ENCODE measurements at places on chromosomes 11 and 22. TPM values are rescaled to one million over a fixed set of nuclear protein-coding genes. Genes with fewer than 3 reads are reported as not detected.

Gene HMOX1
- 49.0 TPM for total RNA-seq

Gene OVOL1
- not detected for total RNA-seq

Gene TPBGL
- 2.7 TPM for total RNA-seq

Gene NELL1
- not detected for total RNA-seq

Gene ADAMTS8
- not detected for total RNA-seq

Gene STK33
- not detected for total RNA-seq

Gene C11orf87
- not detected for total RNA-seq

Gene GAB4
- total RNA-seq = not detected

Gene MAJIN
- not detected for total RNA-seq

Gene SCGB1A1
- not detected for total RNA-seq

GRCh38 chr22:42937164-42937843 lies 77.6 kb downstream of the PACSIN2 start:
- DNase-seq = no peak

GRCh38 chr11:2991452-2992233 lies 486 bp downstream of the NAP1L4 start:
- DNase-seq = no peak

DNA sequence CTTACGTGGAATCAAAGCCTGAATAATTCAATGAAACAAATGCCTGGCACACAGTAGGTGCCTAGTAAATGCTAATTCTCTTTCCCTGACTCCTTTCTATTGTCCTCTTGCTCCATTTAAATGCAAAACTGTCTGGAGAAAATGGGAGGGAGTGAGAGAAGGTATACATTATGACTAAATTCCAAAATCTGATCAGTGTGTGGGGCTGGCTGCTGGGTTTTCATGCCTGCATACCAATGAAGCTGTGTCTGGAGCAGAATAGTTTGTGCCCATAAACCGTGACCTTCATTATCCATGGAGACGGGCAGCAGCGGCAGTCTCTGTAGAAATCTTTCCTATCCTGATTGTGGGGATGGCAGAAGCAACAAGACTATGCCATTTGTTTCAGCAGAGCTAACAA lies 223.4 kb upstream of the ZBED5 start:
- DNase-seq = no peak

DNA sequence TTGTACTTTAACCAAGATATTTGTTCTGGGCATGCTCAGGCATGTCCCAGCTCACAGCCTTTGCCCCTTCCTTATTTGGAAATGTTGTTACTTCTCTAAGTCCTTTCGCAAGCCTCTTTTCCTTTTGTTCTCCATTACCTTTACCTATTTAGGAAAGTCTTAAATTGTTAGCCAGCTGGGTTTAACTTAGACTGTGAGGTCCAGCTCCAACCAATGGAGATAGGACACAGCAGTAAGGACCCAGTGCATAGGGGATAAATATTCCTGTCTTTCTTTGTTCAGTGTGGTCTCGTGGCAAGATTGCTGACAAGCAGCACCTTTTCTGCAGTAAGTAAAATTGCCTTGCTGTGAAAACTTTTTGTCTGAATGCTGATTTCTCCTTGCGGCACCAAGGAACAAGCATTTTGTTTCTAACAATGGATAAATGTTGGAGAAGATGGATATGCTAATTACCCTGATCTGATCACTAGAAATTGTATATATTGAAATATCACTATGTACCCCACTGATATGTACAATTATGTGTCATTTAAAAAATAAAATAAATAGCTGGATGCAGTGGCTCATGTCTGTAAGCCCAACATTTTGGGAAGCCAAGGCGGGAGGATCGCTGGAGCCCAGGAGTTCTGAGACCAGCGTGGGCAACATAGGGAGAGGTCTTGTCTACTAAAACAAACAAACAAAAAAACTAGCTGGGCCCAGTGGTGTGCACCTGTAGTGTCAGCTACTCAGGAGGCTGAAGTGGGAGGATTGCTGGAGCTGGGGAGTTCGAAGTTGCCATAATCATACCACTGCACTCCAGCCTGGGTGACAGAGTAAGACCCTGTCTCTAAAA lies 31.9 kb upstream of the FTH1 start:
- no peak for DNase-seq

GRCh38 chr11:126636911-126637794 lies 281.7 kb downstream of the ST3GAL4 start:
- no peak for DNase-seq

GRCh38 chr22:30183861-30184278 lies 62.7 kb downstream of the LIF start:
- DNase-seq = peak; percentile 93

GRCh38 chr22:36870250-36870649 lies 9.4 kb downstream of the NCF4 start:
- DNase-seq = no peak

DNA sequence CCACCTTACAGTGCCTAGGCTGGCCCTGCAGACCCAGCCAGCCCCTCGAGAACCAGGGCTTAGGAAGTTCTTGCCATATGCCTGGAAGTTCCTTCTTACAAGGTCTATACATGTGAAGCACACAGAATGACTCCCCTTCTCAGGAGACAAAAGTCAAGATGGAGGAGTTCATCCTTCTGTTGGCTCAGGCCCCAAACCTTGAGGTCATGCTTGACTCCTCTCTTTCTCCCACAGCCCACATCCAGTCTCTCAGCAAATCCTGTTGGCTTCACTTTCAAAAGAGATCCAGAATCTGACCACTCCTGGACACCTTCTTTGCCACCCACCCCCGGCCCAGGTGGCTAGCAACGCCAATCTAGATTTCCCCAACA lies 1.7 kb upstream of the CD248 start:
- no peak for DNase-seq

- no peak for DNase-seq
These were observed 16.0 kb upstream of the CCDC81 start for GRCh38 chr11:86358720-86359119.

DNA sequence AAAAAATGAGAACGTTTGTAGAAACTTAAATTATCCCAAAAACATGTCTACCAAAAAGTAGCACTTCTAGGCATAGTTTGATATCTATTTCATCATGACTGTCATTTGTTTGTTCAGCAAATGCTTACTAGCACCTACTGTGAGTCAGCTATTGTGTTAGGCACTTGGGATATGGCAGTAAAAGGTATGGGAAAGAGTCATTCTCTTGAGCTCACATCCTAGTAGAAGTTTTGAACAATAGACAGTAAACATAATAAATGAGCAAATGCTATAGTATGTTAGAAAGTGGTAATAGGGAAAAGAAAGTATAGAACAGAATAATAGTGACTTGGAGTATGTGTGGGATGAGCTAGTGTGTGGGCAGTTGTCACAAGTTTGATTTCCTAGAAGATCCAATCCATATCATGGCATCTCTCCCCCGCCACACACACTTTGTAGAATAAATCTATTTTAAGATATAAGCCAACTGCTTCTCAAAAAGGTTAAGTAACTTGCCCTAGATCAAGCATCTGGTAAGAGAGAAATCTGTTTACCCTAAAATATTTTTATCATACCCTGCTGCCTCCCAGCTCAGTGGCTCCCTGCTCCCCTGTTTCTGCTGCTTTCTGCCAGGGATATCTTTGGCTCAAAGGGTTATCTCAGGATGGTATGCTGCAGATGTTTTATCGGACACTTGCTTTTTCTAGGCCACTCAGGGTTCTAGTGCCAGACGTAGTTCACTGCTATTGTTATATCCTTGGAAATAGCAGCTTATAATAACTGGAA lies 129.7 kb downstream of the NCAM1 start:
- DNase-seq = no peak

- no peak for DNase-seq
These were observed 55.1 kb downstream of the BTG4 start for GRCh38 chr11:111456859-111457730.

DNA sequence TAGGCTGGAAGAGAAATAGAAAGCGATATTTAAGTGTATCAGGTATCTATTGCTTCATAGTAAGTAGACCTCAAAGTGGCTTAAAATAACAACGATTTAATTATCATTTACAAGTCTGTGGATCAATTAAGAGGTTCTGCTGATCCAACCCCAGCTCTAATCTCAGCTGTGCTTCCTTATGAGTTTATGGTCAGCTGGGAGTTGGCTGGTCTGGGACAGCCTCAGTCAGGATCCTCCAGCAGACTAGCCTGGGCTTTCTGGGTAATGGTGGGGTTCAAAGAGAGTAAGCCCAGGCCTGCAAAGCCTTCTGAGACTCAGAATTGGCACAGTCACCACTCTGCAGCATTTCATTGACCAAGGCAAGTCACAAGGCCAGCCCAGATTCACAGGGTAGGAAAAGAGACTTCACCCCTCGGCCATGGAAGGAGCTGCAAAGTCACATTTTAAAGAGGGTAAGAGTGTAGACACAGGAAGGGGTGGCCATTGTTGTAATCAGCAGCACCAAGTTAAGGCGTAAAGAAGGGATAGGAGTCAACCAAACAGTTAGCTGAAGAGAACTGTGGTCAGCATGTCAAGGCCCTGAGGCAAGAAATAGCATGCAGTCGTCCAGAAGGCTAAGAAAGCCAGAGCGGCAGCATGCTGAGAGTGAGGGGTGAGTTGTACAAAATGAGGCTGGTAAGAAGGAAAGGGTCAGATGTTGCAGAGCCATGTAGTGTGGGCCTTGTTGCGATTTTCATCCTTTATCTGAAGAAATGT lies 168.2 kb downstream of the ETS1 start:
- no peak for DNase-seq

- peak; percentile 8 for DNase-seq
These were observed at the start of gene KMT5B for GRCh38 chr11:68213135-68213515. Gene KMT5B (minus strand): TSS chr11:68213296. CDS start chr11:68190076, 23,220 bp downstream.

GRCh38 chr11:45248501-45249011 lies 37.6 kb downstream of the SYT13 start:
- no peak for DNase-seq

DNA sequence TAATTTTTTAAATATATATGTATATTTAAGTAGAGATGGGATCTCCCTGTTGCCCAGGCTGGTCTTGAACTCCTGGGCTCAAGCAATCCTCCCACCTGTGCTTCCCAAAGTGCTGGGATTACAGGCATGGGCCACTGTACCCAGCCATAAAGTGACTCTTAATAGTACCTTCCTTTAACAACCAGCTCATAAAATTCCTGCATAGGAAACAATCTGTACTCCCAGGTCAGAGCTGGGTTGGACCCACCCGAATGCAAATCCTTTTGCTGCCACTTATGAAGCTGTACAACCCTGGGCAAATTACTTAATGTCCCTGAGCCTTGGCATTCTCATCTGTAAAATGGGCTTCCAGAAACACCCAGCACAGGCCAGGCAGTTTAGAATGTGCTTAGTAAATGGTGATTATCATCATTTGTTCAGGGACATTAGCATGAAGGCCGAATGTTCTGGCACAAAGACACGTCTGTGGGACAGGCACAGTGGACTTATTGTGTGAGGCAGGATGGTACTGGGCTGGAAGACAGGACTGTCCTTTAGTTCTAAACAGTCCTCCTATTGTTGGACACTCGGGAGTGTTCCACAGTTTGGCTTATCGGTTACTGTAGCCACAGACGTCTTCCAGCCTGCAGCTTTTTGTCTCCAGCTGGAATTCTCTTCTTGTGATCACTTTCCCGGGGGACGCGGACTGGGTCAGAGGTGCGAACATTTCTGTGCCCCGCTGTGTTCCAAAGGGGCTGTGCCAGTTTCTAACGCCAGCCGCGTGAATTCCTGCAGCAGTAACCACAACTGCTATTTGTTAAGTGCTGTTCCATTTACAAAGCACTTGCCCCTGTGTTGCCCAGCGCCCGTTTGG lies 6.0 kb downstream of the PDXP start:
- DNase-seq = peak; percentile 100

GRCh38 chr11:73989156-73989555 lies 6.5 kb upstream of the UCP2 start:
- DNase-seq = peak; percentile 68

DNA sequence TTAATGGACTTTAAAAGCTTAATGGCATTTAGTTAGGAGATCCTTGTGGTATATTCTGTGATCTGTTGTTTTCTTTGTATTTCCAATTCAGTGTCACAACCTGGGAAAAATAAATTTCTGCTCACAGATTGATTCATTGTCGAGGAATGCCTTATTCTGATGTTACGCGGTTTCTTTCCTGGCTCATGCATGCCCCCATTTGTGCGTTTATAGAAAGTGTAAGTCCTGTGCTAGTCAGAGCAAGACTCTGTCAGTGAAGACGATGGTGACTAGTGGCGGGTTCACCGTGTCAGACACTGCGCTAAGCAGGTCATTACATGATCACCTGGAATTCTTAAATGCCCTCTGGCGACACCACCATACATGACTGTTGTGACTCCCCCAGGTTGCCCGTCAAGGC lies 169.4 kb downstream of the TBC1D22A start:
- DNase-seq = no peak

GRCh38 chr11:95267601-95268213 lies 36.7 kb upstream of the SESN3 start:
- no peak for DNase-seq

DNA sequence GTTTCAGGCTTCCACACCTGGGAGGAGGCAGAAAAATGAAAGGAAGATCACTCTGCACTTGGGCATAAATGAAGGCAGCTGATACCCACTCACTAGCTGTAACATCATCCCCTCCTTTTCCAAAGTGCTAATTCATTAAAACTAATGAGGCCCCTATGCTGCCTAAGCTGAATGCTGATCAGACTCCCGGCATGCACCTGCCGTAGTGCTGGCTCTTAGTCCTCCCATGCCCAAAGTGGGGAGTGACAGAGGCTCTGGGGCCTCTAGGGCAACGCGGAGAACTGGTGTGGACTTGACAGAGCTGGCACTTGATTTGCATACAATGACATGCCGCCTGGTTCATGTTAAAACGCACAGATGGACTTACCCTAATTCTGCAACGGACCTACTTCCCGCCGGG lies 96.5 kb upstream of the NCAM1 start:
- DNase-seq = no peak

- DNase-seq = no peak
These were observed 21.1 kb downstream of the B3GAT1 start for GRCh38 chr11:134390706-134391569.

DNA sequence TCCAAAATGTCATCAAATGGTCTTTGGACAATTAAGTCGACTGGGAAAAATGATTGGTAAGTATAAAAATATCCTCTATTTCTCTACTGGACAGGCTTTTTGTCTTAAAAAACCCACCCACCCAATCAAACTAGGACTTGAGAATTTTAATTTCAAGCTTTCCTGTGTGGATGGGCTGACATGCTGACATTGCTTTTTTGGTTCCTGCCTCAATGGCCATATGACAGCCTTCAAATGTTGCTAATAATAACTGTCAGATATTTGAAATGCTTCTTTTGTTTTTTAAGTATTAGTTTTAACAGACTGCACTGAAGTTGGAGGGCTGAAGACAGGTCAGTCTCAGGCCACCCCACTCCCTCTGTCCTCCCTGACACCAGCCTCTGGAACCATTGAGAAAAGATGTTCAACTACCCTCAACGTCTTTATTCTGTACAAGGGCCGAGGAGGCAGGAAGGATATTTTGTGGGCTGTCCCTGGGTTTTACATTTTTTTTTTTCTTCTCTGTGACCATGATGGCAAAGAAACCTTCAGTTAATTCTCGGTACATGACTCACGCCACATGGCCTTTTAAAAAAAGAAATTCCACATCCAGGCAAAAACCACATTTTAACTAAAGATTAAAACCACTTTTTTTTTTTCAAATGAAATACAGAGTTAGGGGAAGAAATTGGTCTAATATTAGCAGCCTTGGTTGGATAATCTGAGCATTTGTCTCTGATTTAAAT lies 130.4 kb downstream of the SLC1A2 start:
- peak; percentile 8 for DNase-seq

Measured in SK-MEL-5 (cell line).